ENCODE measurements at places on chromosomes 6 and 20.

- DNase-seq, result no peak
Measured at GRCh38 chr6:67594366-67594765, 1040.7 kb upstream of the ADGRB3 start.

DNA sequence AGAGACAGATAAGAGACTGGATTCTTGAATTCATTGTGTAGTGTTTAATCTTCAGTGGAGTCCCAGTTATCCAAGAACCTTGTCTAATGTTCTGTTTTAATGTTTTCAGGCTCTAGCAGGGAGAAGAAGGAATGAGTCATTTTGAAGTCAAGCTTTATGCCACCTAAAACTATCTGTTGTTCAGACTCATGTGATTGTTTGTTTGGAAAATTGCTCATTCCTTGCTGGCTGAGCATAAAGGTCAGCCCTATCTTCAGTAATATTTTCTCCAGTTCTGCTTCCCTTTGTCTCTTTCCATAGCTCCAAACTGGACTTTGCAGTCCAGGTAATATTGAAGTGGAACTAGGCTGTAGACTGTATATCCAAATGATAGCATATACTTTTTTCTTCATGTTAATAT, 34.2 kb downstream of the CLVS2 start:
- DNase-seq, result no peak

DNA sequence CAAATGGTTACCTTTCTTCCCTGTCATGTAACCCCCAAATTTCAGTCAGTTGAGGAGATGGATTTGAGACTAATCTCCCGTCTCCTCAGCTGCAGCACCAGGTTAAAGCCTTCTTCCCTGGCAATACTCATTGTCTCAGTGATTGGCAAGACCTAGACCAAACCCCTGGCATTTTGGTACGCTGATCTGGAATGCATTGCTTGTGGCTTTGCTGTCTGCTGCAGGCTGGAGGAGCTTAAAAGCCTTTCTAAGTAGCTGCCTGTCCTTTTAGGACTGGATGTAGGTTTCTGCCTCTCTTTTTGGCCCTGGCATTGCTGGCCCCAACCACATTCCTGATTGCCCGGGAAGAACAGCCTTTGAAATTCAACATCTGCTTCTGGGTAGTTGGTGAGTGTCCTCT, 729.6 kb upstream of the GJE1 start:
- no peak for DNase-seq

- DNase-seq, result no peak
Measured at GRCh38 chr20:17856024-17856564, 112.5 kb downstream of the SNX5 start.

- no peak for DNase-seq
Measured at GRCh38 chr20:22027423-22027822, 322.0 kb downstream of the PAX1 start.

DNA sequence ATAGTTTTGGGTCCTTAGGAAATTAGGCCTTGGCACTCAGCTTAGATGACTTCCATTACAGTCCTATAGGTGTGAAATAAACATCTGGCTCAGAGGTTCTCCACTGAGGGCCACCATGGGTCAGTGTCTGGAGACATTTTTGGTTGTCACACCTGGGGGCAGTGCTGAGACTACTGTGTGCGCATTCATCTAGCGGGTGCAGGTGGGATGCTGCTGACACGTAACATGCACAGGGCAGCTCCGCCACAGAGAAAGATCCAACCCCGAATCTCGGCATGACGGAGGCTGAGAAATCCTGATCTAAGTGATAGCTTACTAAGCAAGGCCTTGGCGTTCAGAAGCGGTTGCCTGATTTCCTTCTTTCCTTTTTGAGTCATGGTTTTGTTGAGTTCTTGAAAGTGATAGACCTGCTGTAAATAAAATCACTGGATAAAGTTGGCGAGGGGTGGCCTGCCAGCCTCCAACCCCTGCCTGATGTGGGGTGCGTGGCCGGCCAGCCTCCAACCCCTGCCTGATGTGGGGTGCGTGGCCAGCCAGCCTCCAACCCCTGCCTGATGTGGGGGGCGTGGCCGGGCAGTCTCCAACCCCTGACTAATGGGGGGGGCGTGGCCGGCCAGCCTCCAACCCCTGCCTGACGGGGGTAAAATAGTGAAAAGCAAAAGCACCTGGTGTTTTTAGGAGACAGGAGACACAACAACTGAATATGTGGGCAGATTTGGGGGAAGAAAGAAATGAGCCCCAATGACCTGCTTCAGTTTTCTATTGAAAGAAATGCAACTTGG, 158.1 kb downstream of the CDH26 start:
- no peak for DNase-seq
